Fibroblast of villous mesenchyme (primary cell): ENCODE measurements at places on chromosomes 3 and 15. TPM values are rescaled to one million over a fixed set of nuclear protein-coding genes. Genes with fewer than 3 reads are reported as not detected.

Gene UBAP1L
- 1.7 and 2.3 TPM in 2 replicates for total RNA-seq

DNA sequence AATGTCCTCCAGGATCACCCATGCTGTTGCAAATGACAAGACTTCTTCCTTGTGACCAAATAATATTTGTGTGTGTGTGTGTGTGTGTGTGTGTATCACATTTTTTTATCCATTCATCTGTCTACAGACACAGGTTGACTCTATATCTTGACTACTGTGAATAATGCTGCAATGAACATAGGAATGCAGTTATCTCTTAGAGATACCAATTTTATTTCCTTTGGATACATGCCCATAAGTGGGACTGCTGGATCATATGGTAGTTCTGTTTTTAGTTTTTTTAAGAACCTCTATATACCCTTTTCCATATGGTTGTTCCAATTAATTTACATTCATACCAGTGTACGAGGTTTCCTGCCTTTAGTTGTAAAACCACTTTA is 41.7 kb downstream of the GPR176 start:
- peak; percentile 71 for DNase-seq

- no peak for DNase-seq
Observed at GRCh38 chr3:64651741-64652241, 36.0 kb downstream of the ADAMTS9 start.

GRCh38 chr3:44001072-44001471 is 240.6 kb upstream of the TOPAZ1 start:
- no peak for DNase-seq
